ENCODE measurements at places on chromosomes 5 and 9.

GRCh38 chr5:154179846-154180710, 10.5 kb upstream of the GALNT10 start:
- no peak for DNase-seq

- DNase-seq = no peak
Measured at GRCh38 chr9:133460405-133461175, 812 bp downstream of the CACFD1 start.

DNA sequence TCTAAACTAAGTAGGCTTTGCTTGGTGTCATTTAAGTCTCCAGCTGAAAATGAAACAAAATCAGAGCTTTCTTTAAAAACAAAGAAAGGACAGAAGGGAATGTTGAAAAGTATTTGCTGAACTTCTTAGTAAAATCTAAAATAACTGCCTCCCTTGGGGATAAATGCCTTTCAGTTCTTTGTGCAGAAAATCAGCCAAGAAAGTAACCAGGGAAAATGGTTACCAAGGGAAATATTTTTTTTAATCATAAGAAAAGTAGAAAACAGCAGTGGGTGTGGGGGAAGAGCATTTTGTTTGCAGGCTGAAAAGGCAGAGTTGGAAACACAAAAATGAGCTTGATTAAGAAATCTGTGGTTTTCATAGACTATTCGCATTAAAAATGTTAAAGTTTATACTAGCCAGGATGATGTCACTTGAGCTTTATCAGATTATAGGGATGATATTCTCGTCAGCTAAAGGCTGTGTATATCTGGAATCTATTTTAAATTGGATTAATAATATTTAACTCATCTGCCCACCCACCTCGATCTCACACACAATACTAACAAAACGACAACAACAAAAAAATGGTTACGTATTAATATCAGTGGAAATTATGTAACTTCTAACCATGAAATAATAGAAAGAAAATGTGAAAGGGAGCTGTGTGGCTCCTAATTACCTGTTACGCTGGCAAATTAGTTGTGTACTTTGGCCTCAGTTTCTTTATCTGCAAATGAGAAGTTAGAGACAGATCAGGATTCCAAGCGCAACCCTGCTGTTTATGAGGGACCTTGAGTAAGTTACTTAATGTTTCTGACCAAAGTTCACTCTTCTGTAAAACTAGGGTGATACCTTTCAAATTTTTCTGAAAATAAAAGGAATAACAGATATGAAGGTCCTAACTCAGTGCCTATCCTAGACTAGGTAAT, at the start of gene ECM2:
ECM2 (minus strand) TSS at position 51 of the 911 bp plus-strand sequence. CDS start 13,124 bp downstream, outside the sequence.
- DNase-seq = no peak

- DNase-seq = no peak
Measured at GRCh38 chr9:129895376-129896268, 60.4 kb downstream of the USP20 start.

- DNase-seq = peak; percentile 49
Measured at GRCh38 chr5:181241393-181241975, 2.2 kb downstream of the RACK1 start.
